ENCODE measurements at places on chromosomes 6 and 20.

DNA sequence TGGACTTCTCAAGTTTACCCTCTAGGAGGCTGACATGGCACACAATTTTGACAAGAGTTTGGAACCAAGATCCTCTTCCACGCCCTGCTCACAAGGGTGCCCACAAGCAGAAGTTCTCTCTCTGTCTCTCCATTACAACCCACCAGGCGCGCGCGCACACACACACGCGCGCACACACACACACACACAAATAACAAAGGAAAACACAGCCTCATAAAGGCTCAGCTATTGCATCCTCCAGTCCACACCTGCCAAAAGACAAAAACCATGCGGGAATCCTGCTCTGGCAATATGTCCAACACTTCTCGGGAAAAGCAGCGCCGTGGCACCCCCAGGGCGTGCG lies 870 bp downstream of the PAK5 start:
- DNase-seq: no peak

- no peak for DNase-seq
Observed at GRCh38 chr20:20333866-20334265, 34.0 kb upstream of the INSM1 start.

- DNase-seq: no peak
Observed at GRCh38 chr6:102216232-102216631, 822.7 kb downstream of the GRIK2 start.

DNA sequence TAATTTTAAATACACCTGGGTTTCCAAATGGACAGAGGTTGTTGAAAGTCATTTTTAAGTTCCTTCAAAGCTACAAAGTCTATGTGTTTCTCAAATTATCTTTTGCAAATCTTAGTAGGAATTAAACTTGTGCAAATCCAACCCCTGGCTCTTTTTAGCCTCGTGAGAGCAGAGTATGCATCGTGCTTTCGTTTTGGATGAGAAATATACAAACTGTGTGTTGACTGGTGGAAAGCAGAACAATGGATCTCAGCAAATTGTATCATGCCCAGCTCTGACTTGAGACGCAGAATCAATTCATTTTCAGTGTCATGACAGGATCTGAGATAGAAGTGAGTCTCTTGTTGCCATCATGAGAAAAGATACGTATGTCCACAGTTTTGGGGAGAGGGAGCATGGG lies 542.4 kb upstream of the FLRT3 start:
- no peak for DNase-seq

DNA sequence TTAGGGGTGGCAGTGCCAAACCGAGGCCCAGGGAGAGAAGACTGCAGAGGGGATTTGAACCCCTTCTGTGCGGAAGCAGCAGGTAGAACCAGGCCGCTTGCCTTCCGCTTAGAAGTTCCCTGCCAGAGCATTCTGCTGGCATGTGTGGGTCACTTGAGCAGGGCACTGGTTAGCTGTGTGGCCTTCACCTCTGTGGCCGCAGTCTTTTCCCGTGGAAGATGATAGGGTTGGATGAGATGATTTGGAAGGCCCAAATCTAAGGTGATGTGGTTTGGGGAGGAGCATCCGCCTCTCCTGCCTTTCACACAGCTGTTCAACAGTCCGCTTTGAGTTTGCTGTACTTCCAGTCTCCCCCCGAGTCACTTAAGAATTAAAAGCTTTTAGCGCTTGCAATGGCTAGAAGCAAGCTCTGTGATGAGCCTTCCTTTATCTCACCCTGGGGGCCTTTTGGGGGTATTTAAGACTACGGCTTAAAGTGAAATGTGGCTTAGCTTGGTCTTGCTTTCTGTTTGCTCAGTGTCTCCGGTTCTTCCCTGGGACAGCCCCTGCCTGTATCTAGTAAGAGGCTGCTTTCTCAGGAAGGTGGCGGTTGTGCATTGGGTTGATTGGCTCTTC lies 743 bp downstream of the CMTR1 start:
- DNase-seq: peak; percentile 57

GRCh38 chr20:63698739-63699465 lies 2.5 kb downstream of the TNFRSF6B start:
- peak; percentile 69 for DNase-seq

DNA sequence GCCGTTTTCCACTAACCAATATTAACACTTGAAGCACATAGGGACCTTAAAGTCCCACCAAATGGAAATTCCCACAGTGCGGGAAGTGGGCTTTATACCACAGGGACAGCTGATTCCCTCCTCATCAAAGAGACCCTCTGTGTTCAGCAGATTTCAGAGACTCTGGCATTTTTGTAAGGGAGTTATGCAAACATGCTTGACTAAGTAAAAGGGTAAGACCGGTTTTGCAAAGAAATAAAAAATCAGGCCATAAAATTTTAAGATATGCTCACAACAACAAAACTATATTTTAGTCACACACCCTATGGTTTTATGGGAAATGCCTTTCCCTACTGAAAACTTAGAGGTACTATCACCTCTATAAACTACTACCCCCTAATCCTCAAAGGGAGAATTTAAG lies 45.4 kb upstream of the SPTLC3 start:
- no peak for DNase-seq

GRCh38 chr6:1385129-1386037 lies 4.0 kb upstream of the FOXF2 start:
- no peak for DNase-seq

DNA sequence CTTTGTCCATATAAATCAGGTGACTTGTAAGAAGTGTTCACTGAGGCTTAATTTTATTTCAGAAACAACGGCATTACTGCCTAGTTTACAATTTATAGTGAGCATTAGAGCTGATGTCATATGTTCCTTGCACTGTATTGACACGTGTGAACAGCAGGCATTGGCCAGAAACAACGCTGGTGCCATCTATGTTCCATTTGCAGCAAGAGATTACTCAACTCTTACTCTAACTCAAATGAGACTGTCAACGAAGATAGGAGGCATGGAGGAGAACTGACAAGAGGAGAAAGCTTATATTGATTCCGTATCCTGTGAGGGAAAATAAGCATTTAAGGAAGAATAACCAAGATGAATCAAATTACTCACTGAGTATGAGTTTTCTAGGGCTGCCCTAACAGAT lies 48.4 kb downstream of the MTFR2 start:
- no peak for DNase-seq

GRCh38 chr6:146878168-146878951 lies 279.6 kb downstream of the ADGB start:
- DNase-seq: no peak

- no peak for DNase-seq
Observed at GRCh38 chr6:165845493-165845892, 182.5 kb upstream of the PDE10A start.

DNA sequence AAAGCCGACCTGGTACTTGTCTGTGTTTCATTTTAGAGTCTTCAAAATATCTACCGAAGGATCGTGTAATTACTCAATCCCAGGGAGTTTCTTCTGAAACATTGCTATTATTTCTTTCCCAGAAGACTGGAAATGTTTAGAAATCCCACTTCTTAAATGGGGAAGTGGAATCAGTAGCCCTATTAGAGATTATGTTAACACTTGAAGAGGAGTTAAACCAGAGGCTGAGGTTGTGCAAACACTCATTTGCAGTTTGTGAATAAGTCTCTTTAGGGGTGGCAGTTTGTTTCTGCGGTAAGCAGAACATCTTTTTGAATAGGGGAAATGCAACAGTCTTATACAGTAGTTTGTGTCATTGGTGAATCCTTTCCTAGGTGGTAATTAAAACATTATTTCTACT lies 21.3 kb downstream of the DSP start:
- DNase-seq: no peak

DNA sequence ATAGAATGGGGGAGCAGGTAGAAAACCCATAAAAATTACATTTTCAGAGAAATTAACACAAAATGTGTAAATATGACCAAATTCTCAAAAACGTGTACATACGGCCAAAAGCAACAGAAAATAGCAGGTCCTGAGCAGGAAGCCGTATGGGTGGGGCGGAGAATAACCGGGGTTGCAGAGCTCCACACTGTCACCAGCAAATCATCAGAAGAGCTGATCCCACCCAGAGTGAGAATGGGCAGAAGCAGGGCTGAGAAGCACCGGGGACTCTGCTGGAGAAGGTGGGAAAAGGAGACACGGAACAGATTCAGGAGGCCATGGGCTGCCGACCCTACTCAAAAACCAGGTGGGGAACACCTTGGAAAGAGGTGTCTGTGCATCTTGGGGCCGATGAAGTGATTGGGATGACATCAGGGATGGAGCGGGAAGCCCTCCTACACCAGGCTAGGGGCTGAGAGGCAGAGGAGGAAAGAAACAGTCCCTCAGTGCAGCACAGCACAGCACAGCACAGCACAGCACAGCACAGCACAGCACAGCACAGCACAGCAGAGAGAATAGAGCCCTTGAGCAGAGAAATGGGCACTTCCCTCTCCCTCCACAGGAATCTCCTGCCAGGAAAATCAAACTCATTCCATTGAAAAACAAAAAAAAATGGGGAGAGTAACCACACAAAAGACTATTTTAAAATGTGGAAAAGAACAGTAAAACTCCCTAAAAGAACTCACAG lies 22.3 kb downstream of the STX7 start:
- DNase-seq: no peak

DNA sequence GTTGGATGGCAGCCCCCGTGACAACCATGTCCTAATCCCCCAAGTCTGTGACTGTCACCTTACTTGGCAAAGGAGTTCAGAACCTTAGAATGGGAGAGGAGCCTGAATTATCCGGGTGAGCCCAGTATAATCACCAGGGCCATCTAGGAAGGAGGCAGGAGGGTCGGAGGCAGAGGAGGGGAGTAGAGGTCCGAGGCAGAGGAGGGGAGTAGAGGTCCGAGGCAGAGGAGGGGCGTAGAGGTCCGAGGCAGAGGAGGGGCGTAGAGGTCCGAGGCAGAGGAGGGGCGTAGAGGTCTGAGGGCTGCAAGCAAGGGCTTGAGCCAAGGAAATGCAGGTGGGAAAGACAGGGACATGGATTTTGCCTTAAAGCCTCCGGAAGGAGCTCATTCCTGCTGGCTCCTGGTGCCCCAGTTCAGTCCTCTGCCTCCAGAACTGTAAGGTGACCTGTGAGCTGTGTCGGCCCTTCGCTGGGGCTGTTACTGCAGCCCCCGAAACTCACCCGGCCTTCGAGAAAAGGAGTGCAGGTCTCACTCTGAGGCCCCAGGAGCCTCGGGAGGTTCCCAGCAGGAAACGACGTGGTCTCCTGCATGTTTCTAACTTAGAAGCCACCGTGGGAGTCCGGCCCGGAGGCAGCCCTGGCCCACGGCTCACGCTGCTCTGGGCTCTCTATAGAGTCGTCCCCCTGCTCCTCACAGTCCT lies 20.0 kb upstream of the SLCO4A1 start:
- DNase-seq: no peak

GRCh38 chr6:34656378-34657036 lies 40.1 kb downstream of the ILRUN start:
- DNase-seq: peak; percentile 65

DNA sequence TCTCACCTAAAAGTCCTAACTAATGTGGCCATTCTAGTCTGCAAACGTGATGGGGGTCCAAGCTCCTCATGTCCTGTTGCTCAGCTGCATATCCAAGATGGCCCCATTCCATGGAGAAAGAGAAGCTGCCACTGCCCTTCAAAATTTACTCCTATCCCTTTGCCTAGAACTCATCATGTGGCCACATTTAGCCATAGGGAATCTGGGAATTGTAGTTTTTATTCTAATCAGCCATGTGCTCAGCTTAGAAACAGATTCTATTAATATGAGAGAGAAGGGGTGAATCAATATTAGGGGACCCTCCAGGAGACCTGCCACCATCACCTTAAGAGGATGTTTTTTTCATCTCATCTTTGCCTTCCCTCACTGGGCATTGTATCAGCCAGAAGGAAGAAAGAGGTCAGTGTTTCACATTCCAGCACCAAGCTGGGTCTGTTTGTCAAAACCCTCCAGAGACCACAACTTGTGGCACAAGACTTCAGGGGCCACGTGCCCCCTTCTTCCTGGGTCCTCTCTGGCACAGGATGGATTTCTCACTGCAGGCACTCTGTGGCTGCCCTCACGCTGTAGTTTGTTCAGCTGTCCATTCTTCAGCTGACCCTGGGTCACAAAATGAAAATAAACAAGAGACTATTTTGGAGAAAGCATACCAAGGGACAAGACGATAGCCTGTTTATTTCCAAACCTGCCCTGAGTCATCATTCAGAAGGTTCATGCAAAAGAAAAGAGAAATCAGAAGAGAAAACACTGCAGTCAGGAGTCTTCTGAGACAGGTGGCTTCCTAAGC lies 172.0 kb downstream of the EYA2 start:
- no peak for DNase-seq

- no peak for DNase-seq
Observed at GRCh38 chr6:144320741-144321140, 35.6 kb downstream of the UTRN start.

DNA sequence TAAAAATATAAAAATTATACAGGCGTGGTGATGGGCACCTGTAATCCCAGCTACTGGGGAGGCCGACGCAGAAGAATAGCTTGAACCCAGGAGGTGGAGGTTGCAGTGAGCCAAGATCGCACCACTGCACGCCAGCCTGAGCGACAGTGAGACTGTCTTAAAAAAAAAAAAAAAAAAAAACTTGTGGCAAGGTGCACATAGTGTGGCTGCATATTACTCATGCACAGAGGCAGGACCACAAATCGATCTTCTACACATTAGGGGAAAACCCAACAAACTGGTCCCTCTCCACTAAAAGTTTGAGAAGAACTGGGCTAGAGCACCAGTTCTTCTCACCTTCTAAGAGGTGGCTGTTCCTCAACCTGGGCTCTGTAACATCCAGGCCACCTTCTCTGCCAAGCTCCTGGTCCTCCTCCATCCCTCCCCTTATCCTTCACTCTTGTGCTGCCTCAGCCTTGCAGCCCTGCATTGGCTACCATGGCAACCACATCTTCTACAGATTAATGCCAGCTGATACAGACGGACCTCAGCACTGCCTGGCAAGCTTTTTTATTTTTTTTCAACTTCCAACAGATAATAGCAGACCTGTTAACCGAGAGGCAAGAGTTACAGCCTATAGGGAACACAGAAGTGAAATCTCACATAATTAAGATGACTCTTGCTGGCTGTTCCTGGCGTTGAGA lies 88.0 kb downstream of the ATP9A start:
- no peak for DNase-seq

- DNase-seq: no peak
Observed at GRCh38 chr6:79391480-79391879, 145.8 kb downstream of the LCA5 start.

- no peak for DNase-seq
Observed at GRCh38 chr20:62554898-62555641, 79.3 kb upstream of the GATA5 start.

DNA sequence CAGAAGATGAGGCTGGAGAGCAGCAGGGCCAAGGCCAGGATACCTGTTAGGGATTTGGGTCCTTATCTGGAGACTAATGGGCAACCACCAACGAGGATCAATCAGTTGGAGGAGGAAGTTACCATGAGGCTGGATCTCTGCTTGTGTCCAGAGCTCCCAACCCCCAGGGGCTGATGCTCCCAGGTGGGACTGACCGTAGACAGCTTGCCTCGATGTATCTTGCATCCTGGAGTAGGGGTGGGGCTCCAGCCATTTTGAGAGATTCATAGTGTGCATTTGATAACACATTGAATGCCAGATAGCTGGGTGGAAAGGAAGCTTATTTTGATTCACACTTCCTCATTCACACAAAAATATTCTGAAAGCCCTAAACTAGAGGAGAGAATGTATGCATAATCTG lies 4.6 kb upstream of the RFPL4B start:
- DNase-seq: no peak

Measured in activated naive CD4-positive, alpha-beta T cell treated with Interleukin-2 at 50 U/mL for 16 hours (primary cell).